ENCODE measurements at places on chromosomes 2 and 18. TPM values are rescaled to one million over a fixed set of nuclear protein-coding genes. Genes with fewer than 3 reads are reported as not detected.

PTPRN gene
- total RNA-seq = 5.2 TPM

MREG gene
- total RNA-seq = 1.8 TPM

KRTCAP3 gene
- not detected for total RNA-seq

GRCh38 chr18:44537526-44537925, 143.2 kb upstream of the SETBP1 start:
- H3K27me3 ChIP-seq = no peaks in the 10 kb centered on the region
- no peak overlapping the region for H3K27ac ChIP-seq
- DNase-seq = peak; percentile 20
- no peaks in the 10 kb centered on the region for H3K36me3 ChIP-seq
- H3K4me1 ChIP-seq = no peaks in the 10 kb centered on the region

GRCh38 chr2:120324933-120325332, 21.0 kb upstream of the INHBB start:
- no peak for DNase-seq
- H3K27ac ChIP-seq = no peak overlapping the region
- peaks cover 3% of the 10 kb centered on the region for H3K4me1 ChIP-seq
- no peaks in the 10 kb centered on the region for H3K36me3 ChIP-seq

DNA sequence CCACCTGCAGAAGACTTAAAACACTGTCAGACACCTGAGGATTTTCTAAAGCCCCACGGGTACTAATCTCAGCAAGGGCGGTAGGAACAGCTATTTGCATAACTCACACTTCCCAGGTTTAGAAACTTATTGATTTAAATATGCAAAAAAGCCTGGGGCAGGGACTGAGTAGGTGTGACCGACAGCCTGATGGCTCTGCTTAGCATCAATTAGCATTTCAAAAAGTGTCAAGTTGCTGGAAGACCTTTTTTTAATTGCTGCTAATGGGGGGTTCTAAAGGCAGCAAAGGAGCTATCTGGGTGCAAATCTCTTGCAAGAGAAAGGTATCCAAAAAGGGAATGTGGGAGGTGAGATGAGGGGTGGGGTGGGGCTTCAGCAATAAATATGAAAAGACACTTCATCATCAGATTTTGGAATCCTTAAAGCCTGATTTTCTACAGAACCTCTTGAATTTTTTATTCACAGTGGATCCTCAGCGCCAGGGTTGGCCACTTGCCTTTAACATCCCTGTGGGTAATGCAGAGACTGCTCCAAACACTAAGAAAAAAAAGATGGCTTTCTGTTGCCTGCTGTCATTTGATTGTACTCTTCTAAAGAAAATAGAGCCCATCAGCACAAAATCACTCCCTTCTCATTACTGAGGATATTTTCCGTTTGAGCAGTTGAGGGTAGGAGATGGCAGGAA, 121.1 kb upstream of the RMP24 start:
- H3K4me3 ChIP-seq = no peak overlapping the region
- DNase-seq = no peak
- no peaks in the 10 kb centered on the region for H3K36me3 ChIP-seq
- no peak overlapping the region for H3K27ac ChIP-seq
- H3K4me1 ChIP-seq = no peaks in the 10 kb centered on the region

NAT8 gene
- not detected for total RNA-seq

Data from IMR-90 (cell line).